ENCODE measurements at places on chromosomes 11 and 22.

- peak; percentile 62 for DNase-seq
Observed at GRCh38 chr22:43377896-43378704, 33.7 kb upstream of the MPPED1 start.

- no peak for DNase-seq
Observed at GRCh38 chr11:63911440-63911839, 5.5 kb downstream of the RCOR2 start.

GRCh38 chr11:134888821-134889220 lies 476.8 kb upstream of the B3GAT1 start:
- no peak for DNase-seq

- DNase-seq, result peak; percentile 78
Observed at GRCh38 chr22:22110548-22111266, 128.1 kb upstream of the TOP3B start.

DNA sequence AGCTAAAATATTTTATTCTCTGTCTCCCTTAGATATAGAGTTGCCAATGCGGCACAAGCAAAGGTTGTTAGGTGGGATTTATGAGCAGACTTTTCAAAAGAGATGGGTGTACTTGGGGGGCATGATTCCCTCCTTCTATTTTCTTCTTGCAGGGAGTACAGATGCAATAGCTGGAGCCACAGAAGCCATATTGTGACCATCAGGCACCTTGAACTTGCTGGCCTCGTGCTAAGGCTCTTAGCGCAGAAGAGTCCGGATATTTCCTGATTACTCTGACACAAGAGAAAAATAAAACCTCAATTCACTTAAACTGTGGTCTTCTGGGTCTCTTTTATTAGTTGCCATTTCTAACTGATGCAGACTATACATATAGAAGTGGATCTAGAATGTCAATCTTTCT lies 547.4 kb downstream of the MIAT start:
- DNase-seq, result no peak

DNA sequence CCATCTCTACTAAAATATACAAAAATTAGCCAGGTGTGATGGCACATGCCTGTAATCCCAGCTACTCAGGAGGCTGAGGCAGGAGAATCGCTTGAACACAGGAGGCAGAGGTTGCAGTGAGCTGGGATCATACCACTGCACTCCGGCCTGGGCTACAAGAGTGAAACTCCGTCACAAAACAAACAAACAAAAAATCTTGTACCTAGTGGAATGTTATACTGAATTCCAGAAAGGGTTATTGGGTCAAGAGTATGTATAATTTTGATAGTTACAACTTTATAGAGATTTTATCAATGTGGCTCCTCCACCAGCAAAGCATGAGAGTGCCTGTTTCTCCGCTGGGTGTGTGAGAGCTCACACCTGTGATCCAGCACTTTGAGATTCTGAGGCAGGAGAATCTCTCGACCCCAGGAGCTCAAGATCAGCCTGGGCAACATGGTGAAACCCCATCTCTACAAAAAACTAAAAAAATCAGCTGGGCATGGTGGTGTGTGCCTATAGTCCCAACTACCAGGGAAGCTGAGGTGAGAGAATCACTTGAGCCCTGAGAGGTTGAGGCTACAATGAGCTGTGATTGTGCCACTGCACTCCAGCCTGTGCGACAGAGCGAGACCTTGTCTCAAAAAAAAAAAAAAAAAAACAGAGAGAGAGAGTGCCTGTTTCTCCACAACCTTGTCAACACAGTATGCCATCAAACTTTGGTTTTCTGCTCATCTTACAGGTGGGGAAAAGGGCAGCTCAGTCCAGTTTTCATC lies 12.7 kb upstream of the FOLR1 start:
- DNase-seq, result no peak

DNA sequence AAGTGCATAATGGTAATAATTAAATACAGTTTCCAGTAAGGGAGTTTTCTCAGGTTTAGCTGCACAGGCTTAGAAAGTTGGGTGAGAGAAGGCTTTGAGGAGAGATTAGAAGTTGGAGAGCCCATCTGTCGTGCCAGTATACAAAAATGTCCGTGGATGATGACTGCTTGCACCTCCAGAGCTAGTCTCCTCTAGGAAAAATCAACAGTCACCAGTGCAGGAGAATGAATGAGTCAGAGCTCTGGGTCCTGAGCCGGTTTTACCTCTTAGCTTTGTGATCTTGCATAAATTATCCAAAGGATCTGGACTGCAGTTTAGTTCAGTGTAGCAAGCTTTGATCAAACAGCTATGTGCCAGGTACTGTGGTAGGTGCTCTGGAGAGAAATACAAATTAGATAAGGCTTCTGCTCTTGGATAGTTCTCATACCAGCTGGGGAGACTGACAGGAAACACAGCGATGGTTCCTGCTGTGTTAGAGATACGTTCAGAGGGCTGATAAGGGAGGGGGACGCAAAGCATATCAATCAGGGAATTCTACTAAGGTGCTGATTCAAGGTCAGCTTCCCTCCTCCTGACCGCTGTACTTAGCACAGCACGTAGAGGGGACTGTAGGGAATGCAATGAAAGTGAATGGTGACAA lies 125.9 kb downstream of the TEAD1 start:
- DNase-seq, result no peak

DNA sequence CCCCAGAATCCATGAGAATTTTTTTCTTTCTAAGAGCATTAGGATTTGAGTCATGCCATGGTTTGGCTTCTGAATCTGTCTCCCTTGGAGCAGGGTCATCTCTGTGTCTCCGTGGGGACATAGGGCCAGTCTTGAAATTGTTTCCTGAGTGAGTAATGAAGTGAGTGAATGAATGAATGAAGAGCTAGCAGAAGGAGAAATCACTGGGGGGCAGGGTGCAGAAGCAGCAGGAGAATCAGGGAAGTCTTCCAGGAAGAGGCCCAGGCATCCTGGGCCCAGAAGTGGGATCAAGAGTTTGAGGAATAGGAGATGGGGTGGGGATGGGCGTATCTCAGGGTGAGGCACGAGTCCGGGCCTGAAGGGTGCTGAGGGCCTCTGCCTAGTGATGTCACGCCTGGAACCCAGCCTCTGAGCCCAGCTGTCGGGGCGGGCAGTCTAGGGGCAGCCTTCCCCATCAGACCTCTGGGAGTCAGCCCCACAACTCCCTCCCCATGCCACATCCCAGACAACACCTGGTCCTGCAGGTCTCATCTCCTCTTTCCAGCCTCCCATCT lies 12.5 kb upstream of the MGAT3 start:
- no peak for DNase-seq

All from activated CD4-positive, alpha-beta T cell treated with anti-CD3 and anti-CD28 coated beads, Interleukin-2, Interleukin-4, amounts not matched to agents 100 ng/mL and 50 ng/mL, durations not matched to agents 16 hours and 8 hours (primary cell).